ENCODE measurements at places on chromosomes 16 and 17.

DNA sequence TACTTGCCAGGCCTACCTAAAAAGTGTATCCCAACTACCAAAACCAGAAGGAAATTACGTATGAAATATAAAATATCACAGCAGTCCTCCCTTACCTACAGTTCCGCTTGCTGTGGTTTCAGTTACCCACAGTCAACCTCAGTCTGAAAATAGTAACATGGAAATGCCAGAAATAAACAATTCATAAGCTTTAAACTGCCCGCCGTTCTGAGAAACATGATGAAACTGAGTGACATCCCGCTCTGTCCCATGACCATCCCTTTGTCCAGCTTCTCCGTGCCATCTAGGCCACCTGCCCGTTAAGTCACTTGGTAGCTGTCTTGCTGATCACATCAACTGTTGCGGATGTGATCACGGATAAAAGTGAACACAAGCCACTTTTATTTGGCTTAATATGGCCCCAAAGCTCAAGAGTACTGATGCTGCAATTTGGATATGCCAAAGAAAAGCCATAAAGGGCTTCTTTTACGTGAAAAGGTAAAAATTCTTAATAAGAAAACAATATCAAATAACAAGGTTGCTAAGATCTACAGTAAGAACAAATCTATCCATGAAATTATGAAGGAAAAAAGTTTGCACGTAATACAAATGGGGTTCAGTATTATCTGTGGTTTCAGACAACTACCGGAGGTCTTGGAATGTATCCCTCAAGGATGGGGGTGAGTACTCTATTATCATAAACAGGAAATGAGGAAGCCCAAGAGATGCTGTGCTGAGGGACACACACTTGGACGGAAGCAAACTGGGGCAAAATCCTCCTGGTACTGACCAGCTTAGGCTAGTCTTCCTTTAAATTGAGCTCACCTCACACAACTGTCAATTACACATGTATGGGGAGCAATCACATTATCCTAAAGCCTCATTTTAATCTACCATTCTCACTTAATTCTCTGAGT, 8.2 kb downstream of the USP22 start:
- DNase-seq = peak; percentile 13

DNA sequence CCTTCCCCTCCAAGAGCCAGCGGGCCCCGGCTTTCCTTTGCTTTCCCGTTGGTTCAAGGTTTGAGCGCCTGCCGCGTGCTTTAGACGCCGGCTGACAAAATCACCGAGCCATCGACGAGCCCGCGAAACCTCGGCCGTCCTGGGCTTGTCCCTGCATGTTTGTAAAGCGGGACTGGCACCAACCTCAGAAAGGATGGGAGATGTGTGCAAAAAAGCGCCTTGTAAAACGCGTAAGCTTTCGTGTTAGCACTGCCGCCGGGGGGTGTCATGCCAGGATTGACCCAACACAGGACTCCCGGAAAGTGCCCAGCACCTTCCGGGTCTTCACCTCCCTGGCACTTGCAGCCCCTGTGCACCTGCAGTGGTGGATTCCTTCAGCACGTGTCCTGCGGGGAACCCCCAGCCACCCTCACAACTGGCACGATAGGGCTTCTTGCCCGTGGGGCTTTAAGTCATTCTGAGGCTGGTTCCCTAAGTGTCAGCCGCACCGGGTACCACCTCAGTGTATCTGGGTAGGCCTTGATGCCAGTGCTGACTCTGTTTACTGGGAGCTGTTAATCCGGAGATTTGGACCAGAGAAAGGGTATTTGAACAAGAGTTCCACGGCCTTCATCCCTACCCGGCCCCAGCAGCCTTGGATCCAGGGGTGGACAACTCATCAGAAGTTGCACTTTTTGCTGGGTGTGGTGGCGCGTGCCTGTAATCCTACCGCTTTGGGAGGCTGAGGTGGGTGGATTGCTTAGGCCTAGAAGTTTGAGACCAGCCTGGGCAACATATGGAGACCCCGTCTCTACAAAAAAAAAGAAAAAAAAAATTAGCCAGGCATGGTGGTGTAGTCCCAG, 817 bp downstream of the NDUFAF8 start:
- peak; percentile 25 for DNase-seq

DNA sequence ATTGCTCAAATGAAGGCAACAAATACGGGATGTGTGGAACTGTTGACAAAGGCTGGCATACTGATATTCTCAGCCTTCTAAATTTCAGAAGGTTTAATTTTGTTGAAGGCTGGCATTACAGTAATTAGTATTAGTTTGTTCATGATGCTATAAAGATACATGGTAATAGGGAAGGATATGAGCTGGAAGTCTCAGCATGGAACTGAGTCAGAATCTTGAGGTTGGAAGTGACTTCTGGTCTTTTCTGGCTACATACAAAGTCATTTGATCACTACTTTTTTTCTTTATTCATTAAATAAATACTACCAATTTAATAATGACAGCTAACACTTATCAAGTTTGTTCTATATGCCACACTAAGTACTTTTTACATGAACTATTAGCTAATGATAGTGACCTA, 22.6 kb downstream of the RABEP1 start:
- no peak for DNase-seq

DNA sequence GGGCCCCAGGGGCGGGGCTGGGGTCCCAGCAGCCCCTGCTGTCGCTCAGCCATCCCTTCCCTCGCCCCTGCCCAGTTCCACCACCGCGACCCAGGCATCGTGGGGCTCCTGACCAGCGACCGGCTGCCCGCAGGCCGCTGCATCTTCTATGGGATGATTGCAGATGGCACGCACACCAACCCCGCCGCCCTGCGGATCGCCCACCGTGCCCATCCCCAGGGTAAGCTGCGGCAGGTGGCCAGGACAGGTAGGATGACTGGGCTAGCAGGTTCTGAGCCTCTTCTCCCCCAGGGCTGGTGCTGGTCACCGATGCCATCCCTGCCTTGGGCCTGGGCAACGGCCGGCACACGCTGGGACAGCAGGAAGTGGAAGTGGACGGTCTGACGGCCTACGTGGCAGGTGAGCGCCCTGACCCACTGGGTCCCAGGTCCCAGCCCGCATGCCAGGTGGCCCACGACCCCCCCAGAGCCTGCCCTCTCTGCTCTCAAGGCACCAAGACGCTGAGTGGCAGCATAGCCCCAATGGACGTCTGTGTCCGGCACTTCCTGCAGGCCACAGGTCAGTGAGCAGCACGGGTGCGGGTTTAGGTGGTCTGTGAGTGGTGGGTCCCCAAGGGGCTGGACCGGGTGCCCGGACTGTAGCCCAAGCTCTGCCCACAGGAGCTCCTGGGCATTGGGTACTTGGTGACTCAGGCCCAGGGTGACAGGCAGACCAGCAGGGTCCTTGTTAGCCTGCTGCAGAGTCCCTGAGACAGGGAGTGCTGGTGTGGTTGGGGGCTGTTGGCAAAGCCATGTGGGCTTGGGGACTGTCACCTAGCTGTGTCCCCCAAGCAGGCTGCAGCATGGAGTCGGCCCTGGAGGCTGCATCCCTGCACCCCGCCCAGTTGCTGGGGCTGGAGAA, 2.8 kb downstream of the CEMP1 start:
- DNase-seq = no peak

- DNase-seq = no peak
These were observed 910 bp upstream of the RAMP2 start for GRCh38 chr17:42759982-42760651.

DNA sequence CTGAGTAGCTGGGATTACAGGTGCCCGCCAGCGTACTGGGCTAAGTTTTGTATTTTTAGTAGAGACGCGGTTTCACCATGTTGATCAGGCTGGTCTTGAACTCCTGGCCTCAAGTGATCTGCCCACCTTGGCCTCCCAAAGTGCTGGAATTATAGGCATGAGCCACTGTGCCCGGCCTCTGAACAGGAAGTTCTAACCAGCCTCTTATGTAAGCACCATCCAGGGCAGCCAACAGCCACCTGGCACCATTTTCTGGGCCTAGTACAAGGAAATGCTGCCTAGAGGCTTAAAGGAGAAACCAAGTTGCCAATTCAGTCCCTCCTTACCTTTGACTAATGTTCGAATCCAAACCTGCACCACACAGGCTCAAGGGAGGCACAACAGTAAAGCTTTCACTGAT, 8.5 kb upstream of the SLC39A11 start:
- no peak for DNase-seq
